ENCODE measurements at places on chromosomes 11 and 22.
A peak's percentile ranks its signal among the peaks of the same experiment; 100 is the strongest.

DNA sequence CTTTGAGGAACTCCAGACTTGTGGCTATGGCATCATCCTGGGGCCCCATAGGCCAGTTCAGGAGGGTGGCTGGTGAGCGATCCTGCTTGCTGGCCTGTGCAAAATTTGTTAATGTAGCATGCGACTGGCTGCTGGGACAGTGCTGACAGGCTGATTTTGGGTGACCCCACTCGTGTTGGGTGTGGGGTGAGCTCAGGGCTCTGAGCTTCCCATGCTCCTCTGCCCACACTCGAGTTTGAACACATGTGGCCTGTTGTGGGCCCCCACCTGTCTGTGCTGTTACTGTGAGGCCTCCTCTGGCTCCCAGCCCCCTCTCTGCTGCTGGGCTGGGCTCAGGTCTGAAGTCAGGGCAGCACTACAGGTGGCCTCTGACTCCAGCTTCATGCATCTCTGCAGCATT, 64.4 kb upstream of the MYEOV start:
- DNase-seq: no peak

DNA sequence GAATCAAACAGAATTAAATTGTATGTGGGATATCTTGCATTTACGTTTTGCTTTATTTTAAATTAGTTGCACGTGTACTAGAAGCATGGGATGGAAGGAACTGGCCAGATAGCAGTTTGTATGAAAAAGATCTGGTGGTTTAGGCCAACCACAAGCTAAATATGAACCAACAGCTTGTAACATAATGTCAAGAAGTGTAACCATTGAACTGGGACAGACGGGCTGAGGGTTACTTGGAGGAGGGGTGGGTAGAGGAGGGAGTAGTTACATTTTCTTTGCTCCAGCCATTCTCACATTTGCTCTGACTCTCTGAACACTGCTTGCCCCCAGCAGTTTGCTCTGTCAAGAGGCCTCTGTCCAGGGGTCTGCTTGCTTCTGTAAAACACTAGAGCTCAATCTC, 31.7 kb upstream of the CXCR5 start:
- peak; percentile 90 for DNase-seq

DNA sequence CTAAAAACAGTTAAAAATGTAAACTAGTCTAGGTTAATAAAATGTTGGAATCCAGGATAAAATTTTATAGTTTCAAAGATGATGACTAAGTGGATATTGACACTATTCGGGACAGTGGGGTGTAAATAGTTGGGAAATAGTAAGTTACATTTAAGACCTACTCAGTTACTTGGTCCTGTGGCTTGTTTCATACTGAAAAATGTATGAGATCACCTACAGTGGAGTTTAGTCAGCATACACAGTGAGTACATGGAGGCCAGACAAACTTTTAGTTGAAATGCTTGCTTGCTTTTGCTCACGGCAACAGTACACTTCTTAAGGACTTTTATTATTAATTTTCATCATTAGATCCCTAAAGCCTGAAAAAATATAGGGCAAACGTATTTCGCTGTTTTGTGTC, 16.1 kb downstream of the TRIM22 start:
- no peak for DNase-seq

DNA sequence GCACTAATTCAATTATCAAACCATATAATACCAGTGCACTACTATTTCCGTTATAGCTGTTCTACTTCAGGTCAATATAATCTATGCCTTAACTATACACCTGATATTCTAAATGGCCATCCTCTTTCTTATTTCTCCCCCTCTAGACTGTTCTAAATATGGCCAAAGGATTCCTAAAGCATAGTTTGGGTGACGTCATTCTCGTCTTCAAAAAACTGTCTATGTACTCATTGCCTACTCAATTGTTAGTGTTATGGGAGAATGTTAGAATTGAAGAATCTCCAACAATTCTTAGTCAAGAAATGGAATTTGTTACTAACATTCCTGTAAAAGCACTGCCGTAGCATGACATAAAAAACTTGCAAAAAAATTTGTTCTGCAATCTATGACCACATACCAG, 431.1 kb upstream of the ANO3 start:
- no peak for DNase-seq

GRCh38 chr11:31997955-31998354, 92.9 kb upstream of the RCN1 start:
- no peak for DNase-seq

All from MV-4-11 (cell line).